Stimulated activated CD8-positive, alpha-beta memory T cell treated with anti-CD3 and anti-CD28 coated beads, Interleukin-15, amount 100 ng/mL, for 24 hours (primary cell): ENCODE measurements at places on chromosomes 4 and X.

GRCh38 chrX:18617407-18617750 is 54.5 kb downstream of the RS1 start:
- no peak for DNase-seq

DNA sequence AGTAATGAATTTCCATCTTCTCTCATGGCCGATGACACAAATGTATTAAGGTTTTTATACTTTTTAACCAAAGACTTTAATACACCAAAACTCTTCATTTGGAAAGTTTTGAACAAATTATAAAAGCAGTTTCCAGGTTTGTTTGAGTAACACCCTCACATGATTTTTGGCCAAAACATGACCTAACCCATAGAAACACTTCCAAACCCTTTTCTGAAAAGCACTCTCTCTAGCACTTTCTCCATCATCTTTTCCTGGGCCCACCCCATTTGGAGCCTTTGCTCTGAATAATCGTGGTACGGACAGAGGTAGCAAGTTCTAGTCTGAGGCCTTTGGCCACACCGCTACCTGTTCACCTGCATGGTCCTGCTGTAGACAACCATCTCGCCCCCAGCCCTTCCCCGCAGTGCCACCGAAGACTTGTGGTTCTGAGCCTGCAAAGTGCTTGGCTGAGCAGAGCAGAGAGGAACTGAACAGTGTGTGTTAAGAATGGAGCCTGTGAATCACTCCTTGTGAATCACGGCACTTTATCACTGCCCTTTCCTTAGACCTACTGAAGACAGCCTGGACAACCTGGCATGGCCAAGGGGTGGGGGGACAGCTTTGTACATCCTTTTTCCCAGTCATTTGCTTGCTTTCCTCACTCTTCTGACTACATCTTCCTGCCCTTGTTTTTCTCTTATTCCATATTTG is 181.8 kb downstream of the PTTG2 start:
- no peak for DNase-seq

DNA sequence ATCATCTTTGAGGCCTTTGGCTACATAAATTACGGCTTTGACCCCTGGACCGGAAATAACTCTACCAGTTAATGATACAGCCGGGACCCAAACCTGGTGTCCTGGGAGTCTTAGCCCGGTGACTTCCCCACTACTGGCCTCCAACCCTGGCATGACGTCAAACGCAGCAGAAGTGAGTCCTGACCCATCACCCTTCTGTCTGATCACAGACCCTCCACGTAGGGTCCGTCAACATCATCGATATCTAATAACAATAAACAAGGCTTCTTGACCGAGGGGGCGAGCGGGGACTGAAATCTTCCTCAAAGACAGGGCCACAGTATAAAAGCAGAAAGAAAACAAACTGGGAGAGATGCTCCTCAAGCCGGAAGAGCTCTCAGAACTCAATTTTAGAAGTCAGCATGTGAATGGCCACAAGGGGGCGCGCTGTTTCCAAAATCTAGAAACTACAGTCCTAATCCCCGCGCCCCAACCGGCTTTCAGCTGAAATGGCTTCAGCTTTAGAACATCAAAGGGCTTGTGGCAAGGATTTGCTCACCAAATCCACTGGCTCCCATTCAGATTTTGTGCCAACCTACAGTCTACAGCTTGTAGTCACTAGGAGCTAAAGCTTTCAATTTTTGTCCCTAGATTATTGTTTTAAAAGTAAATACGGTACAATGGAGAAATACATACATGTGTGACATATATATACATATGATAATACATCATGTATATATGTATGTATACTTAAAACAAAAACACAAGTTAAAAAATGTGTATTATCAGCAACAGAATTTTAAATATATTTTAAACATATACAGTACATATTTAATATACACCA is 46.4 kb upstream of the ENPP6 start:
- DNase-seq = peak; percentile 87

GRCh38 chr4:185809121-185809520 is 2.9 kb downstream of the SORBS2 start:
- DNase-seq = no peak

- no peak for DNase-seq
Observed at GRCh38 chr4:143432258-143432591, 81.3 kb upstream of the SMARCA5 start.

DNA sequence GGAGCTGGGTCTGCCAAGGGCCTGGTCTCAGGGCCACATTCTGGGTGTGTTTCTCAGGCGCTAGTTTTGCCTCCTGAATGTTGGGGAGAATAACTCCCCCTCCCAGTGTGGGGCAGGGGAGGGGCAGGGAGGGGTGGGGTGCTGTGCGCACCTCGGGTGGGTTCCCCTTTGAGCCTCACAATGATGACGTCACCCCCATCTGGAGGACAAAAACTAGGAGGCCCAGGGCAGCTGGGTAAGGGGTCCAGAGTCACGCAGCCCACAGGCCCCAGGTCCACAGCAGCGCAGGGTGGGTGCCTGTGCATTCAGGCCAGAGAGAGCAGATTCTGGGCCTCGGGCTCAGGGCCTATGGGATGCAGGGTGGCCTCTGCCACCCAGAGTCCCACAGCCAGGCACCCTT is 23.7 kb upstream of the HMX1 start:
- no peak for DNase-seq

GRCh38 chr4:119512398-119512797 is 116.2 kb downstream of the PDE5A start:
- DNase-seq = no peak

DNA sequence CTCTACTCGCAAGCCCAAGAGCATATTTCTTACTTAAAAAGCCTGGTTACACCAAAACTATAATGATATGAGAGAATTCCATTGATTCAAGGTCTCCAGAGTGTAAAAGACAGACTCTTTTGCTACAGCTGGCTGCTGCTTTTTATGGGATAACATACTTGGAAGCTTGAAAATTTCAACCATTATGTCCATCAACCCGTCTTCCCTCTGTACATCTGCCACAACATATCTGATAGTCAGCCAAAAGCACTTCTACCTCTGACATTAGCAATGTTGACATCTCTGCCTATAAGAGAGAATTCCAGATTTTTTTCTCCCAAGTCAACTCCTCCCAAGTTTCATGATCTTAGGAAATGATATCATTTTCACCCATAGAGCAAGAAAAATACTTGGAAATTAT is 54.4 kb upstream of the IQCM start:
- DNase-seq = no peak

GRCh38 chr4:105182211-105182610 is 35.5 kb downstream of the TET2 start:
- DNase-seq = no peak

DNA sequence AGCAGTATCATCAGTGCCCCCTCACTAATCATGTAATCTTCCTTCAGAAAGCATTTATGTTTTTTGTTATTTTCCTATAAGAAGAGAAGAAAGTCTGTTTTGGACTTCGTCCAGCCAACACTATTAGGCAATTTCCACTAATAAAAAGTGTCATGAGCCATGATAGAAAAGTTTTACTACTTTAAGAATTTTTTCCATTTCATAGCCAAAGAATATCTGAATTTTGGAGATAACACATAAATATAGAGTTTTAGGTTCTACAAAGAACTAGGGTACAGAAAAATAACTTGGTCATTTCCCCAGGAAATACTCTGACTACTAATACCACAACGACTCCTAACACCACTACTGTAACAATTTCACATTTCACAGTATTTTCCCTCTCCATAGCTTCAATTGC is 41.8 kb upstream of the VEGFC start:
- no peak for DNase-seq

DNA sequence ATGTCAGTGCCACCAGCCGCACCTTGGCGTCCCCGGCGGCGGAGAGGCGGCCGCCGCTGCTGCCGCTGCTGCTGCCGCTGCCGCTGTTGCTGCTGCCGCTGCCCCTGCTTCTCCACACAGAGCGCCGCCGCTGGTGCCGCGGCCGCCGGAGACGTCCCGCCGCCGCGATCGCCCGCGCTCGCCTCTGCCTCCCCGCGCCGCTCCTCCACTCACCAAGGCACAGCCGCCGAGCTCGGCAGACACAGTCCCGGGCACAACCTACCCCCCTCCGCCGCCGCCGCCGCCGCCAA is at the start of gene PPP3CA:
Gene PPP3CA (minus strand): TSS at position 260 of the 290 bp plus-strand sequence.
- DNase-seq = no peak

GRCh38 chr4:25703731-25704388 is 48.2 kb downstream of the SLC34A2 start:
- no peak for DNase-seq

DNA sequence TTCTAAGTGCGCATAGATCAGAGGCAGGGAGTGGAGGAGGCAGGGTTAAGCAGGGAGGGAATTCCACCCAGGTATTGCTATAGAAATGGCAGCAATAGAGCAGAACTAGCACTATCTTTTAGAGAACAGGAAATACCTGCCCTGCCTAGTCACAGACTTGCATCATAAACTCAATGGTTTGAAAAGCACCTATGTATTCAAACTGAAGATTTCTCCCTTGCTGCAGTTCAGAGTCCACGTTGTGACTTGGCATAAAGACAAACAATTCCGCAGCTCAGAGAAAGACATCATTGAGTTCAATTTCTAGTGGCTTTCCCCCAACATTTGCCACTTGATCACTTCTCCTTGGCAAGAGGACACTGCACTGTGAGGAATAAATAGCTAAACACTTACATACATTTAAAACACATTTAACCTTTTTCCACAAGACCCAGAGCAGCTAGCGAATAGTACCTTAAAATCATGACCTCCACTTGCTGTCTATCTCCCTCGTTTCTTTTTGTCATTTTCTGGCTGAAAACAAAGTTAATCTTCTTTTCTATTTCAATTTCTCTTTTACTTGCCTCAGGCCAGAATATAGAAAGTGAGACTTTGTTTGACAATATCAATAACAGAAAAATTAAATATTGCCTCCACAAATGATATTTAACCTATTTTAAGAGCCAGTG is 42.4 kb downstream of the SLC7A11 start:
- DNase-seq = no peak

- no peak for DNase-seq
Observed at GRCh38 chr4:82948647-82949204, 48.2 kb downstream of the THAP9 start.

GRCh38 chr4:77385124-77385969 is 220.3 kb upstream of the CXCL13 start:
- peak; percentile 26 for DNase-seq

DNA sequence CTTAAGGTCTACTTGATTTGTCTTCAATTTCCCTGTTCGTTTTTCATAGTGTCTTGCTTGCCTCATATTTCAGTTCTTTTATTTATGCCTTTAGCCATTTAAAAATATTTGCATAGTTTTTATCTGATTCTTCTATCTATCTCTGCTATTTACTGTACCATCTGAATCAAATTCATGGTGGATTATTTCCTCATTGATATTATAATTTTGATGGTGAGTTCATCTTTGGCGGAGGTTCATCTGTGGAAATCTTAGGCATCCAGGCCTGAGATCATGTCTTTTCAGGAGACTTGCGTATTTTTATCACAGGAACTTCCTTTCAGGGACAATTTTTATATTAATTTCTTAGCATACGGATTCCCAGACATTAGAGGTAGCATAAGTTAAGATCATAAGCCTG is 275.2 kb downstream of the STPG2 start:
- DNase-seq = no peak

GRCh38 chr4:35772291-35772690 is 472.0 kb downstream of the ARAP2 start:
- DNase-seq = no peak

DNA sequence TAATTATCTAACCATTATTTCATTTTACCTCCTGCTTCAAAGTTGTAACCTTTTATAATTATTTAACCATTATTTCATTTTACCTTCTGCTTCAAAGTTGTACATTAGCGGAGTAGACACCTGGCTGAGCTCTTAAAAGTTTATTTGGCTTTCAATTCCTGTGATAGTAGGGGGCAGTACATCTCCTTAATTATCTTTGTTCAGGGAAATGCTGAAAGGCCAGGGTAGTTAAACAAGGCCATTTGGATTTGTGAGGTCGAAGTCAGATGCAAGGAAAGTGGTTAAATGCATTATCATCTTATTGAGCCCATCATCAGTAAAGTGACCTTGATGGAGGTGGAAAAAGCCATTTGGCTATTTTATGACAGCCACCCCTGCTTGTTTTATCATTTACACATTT is 210.6 kb downstream of the TENM3 start:
- no peak for DNase-seq

- no peak for DNase-seq
Observed at GRCh38 chr4:56215901-56216300, 171.4 kb downstream of the AASDH start.

DNA sequence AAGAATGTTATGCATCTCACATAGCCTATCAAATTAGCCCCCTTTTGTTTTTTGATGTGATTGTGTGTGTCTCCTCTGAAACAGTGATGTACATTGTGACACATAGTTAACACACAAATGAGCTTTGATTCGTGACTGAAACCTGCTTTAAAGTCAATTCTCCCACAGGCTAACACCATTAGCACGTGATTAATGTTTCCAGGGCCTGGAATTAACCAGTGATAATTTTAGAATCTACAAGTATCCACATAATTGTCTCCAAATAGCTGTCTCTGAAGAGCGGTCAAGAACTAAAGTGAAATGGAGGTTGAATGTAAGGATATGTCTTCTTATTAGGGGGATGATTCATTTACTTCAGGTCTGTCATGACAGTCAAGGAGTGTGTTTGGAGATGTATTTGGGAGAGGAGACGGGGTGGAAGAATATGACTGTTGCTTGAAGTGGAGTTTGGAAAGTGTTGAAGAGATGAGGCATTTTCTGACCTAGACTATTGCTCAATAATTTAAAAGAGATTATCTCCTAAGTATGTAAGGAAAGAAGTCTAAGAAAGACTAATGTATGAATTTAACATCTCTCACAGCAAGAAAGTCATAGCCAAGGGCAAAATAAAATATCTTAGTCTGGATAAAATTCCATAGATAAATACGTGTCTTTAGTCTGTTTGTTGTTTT is 13.7 kb upstream of the RASGEF1B start:
- DNase-seq = no peak

- no peak for DNase-seq
Observed at GRCh38 chr4:1711055-1711570, 1.0 kb downstream of the SLBP start.

DNA sequence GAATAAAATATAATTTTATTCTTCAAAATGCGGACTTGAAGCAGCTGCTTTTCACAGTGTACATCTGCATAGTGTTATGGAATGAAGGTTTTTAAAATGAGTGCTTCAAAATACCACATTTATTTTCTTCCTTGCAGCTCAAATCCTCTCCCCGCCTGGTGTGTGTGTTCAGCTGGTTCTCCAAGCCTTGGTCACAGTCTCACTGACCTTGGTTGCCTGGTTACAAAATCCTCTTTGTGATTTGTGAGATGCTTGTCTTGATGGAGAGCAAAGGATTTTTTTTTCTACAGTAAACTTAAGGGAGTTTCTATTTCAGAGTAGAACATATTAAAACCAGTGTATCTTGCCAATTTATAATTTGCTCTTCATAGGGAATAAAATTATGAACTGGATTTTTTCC is 139.2 kb downstream of the PCDH18 start:
- no peak for DNase-seq

DNA sequence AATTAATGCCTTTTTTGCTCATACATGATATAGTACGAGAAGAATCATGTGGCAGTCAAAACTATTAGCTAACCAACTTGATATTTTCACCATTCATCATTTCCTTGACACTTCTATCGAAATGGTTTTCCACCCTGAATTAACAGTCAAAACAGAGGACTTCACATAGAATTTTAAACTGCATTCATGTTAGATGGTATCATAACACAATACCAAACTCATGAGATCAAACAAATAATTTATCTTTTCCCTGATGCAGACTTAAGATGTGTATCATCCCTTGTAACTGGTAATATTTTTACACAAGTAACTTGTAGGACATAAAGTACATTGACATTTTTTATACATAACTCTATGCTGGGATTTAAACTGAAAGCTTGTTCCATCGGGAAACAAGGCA is 18.2 kb upstream of the ANTXR2 start:
- DNase-seq = no peak
